ENCODE measurements at places on chromosomes 7 and 10.

- DNase-seq = no peak
Measured at GRCh38 chr7:24152356-24152755, 131.6 kb upstream of the NPY start.

GRCh38 chr7:78528964-78529363, 730.4 kb downstream of the PHTF2 start:
- DNase-seq = no peak

GRCh38 chr10:73576890-73577591, 14.1 kb downstream of the USP54 start:
- DNase-seq = no peak

DNA sequence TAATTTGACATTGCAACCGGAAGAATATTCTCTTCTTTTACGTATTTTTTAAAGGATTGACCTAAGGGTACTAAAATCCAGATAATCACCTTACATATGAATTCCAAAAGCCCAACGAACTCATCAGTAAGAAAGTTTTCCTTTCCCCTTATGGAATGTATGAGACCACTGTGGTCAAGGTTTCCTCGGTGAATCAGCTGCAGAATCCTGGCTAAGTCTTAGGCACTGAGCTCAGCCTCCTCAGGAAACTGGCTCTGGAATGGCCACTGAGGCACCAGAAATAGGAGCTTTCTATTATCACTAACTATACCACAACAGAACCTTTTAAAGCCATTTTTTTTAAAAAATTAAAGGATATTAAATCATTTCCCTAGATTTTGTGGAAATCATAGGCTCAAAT, 21.0 kb downstream of the SVIL start:
- DNase-seq = no peak

DNA sequence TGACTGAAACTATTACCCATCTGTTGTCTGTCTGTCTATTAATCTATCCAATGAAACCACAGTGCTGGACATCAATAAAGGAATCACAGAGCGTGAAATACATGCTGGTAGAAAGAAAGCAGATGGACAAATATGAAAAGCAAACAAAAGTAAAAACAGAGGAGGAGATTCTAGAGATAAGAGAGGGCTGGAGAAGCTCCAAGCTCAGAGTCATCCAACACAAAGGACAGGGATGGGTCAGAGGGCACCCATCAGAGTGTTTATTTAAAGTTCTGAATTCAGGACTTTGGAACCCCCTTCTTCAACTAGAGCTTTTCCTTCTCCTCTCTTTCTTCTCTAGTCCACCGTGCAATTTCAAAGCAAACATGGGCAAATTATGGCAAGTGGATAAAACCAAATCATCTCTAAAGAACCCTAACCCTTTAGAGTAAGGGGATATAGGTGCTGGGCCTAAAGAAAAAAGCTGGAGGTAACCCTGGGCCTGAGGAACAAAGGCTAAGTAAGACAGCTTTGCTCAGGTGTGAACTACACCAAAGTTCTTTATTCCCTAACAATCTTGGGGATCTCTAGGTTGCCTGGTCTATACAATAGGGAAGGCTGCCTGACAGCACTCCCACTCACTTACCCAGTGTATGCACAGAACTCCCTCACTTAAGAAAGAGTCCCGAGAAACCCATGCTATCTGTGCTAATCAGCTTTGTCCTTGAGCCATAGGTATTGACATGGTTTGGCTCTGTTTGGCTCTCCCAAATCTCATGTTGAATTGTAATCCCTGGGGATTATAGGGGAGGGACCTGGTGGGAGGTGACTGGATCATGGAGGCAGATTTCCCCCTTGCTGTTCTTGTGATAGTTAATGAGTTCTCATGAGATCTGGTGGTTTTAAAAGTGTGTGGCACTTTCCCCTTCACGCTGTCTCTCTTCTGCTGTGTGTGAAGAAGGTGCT, 97.0 kb downstream of the BAMBI start:
- DNase-seq = no peak

- DNase-seq = no peak
Measured at GRCh38 chr7:4665661-4666060, 16.4 kb upstream of the FOXK1 start.

GRCh38 chr10:100009283-100009792, 409 bp downstream of the DNMBP start:
- no peak for DNase-seq

GRCh38 chr7:39392151-39392550, 174.1 kb upstream of the YAE1 start:
- DNase-seq = no peak
